ENCODE measurements at places on chromosomes 5 and 9.

DNA sequence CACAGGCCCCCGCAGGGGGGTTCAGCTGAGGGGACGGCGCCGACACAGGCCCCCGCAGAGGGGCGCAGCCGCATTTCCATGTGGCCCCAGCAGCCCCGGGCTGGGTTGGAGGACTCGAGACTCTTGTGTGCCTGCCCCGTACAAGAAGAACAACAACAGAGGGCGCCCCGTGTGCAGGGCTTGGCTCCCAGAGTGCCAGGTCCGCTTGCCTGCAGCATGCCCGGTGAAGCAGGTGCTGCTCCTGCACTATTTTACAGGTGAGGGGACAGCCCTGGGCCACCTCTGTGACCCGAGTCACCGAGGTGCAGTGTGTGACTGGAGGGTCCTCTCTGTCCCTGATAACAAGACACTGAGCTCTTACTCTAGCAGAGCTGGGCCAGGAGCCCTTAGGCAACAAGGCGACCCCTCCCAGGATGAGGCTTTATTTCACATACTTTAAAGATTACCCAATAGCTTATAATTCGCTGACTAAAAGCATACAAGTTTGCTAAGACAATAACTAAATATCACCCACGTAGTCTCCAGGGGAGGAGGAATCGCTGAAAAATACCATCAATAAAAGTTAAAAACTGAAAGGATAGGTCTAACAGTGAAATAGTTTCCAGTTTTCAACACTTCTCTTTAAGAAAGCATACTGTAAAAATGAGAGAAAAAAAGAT lies 41.7 kb upstream of the SLC9A3 start:
- peaks cover 5% of the 10 kb centered on the region for H3K4me1 ChIP-seq
- H3K4me3 ChIP-seq, result no peak overlapping the region
- no peak overlapping the region for H3K27ac ChIP-seq
- peaks cover 17% of the 10 kb centered on the region for H3K27me3 ChIP-seq
- no peak for DNase-seq

- H3K36me3 ChIP-seq, result no peaks in the 10 kb centered on the region
- H3K4me1 ChIP-seq, result no peaks in the 10 kb centered on the region
- H3K27me3 ChIP-seq, result no peaks in the 10 kb centered on the region
- no peak overlapping the region for H3K27ac ChIP-seq
- peak; percentile 88 for DNase-seq
Measured at GRCh38 chr5:17203329-17204132, 13.9 kb upstream of the BASP1 start.

GRCh38 chr5:147234239-147234824 lies 494 bp upstream of the STK32A start:
- peaks cover 50% of the 10 kb centered on the region for H3K27me3 ChIP-seq
- peaks cover 3% of the 10 kb centered on the region for H3K4me1 ChIP-seq
- peak overlapping the region; percentile 37 for H3K4me3 ChIP-seq

DNA sequence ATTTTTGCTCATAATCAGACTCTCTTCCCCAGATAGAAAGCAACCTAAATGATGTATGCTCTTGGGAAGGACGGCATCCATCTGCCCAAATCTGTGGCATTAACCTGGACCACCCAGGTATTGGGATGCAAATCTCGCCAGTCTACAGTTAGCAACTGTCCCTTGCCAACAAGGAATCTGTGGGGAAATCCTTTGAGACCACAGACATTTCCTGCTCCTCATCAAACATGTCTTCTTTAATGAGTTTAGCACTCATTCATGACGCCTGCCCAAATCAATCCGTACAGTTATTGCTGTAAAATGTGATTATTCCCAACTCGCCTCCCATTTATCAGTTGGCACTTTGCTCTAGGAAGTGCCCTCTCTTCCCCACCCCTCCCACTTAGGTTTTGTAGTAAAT lies 7.8 kb downstream of the ROR2 start:
- H3K27me3 ChIP-seq, result peaks cover 3% of the 10 kb centered on the region
- DNase-seq, result no peak
- no peak overlapping the region for H3K4me3 ChIP-seq
- H3K4me1 ChIP-seq, result peaks cover 40% of the 10 kb centered on the region

GRCh38 chr5:110726249-110727024 lies at the start of gene TMEM232:
TSS of gene TMEM232 (minus strand) at chr5:110726671. CDS start at chr5:110667352, 59,319 bp downstream.
- no peaks in the 10 kb centered on the region for H3K4me1 ChIP-seq
- H3K27ac ChIP-seq, result no peak within 1 kb of the TSS
- H3K4me3 ChIP-seq, result no peak within 1 kb of the TSS

DNA sequence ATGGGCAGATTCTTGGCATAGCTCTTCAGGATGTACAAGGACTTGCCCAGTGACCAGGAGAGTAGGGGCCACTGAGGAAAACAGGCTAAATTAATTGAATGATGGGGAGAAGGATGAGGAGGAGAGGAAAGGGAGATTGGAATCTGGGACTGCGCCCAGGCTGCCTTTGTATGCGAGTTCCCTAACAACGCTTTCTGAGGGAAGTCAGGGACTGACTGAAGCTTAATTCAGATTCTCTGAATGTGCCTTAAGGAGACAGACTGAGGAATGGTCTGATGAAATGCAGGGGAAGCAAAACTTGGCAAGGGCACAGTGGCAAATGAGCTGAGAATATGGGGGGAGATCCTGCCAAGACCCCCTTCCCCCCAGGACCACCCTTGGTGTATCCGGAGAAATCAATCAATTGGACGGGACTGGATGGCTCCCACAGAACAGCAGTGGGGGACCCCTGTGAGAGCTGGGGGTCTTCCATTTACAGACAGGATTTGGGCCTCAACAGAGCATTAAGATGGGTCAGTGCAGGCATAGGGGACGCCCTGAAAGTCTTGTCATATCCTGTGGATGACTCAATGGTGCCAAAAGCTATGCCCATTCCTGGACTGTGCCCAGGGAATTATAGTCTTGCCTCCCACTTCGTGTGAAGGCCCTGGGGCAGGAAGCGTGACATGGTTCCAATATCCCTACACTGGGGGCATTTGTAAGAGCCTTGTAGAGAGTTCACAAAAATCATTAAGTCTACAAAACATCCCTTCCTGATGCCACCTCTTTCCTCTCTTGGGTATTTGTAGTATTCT lies 215.5 kb upstream of the TNC start:
- peak; percentile 47 for DNase-seq
- H3K27me3 ChIP-seq, result no peaks in the 10 kb centered on the region
- no peak overlapping the region for H3K4me3 ChIP-seq
- H3K36me3 ChIP-seq, result no peaks in the 10 kb centered on the region

DNA sequence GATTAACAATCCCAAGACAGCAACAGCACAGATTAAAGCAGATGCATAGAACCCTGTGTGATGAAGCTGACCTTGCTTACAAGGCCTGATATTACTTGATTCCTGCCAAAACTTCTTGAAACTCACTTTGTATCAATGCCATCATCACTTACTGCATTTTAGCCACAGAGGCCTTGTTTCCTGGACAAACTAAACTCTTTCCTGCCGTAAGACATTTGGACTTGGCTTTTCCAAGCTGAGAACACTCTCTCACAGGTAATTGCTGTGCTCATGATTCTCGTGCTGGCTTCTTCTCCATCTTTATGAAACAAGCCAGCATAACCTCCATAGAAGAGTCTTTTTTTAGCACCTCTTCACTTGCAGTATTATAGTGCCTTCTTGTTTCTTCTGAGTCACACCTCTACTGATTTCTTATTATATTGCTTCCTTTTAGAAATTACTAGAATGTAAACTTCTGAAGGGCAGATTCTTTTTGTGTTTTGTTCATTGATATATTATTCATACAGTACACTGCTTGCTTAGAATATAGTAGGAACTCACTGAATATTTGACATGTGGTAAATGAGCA lies 456.5 kb upstream of the ZNF608 start:
- H3K4me1 ChIP-seq, result peaks cover 33% of the 10 kb centered on the region
- H3K4me3 ChIP-seq, result no peak overlapping the region
- peak; percentile 22 for DNase-seq

DNA sequence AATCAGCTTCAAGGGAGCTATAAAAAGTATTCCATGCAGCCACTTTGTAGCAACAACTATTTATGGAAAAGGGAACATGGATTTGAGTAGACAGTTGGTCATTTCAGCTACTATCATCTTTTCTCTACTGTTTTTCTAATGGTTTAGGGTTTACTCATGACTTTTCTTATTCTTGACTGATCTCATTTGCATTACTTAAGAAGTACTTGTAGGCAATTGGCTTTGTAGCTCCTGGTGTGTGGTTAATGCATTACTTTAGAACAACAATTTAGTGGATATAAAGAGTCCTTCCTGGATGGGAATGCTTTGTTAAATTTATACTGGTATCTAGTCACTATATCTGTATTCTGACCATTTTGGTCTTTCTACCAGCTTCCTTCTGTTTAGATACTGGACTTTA lies 59.8 kb upstream of the NTRK2 start:
- no peaks in the 10 kb centered on the region for H3K4me1 ChIP-seq
- no peaks in the 10 kb centered on the region for H3K36me3 ChIP-seq
- no peaks in the 10 kb centered on the region for H3K27me3 ChIP-seq
- H3K4me3 ChIP-seq, result no peak overlapping the region

DNA sequence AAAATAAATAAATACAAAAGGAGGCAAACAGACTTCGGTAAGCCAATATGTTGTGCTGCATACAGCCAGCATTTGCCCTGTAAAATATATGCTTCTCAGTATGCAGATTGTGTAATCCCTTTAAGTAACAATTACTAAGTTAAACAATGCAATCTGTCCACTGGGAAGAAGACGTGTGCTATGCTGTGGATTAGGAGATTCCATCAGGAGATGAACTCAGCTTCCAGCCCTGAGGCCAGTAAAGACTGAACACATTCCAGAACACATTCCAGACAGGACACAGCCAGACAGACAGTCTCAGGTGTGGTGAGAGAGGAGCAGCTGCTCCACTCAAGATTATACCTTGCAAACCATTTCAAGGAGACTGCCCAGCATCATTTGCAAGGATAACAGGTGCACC lies 97.8 kb downstream of the MPDZ start:
- H3K36me3 ChIP-seq, result peaks cover 2% of the 10 kb centered on the region
- H3K4me3 ChIP-seq, result no peak overlapping the region
- H3K4me1 ChIP-seq, result no peaks in the 10 kb centered on the region

DNA sequence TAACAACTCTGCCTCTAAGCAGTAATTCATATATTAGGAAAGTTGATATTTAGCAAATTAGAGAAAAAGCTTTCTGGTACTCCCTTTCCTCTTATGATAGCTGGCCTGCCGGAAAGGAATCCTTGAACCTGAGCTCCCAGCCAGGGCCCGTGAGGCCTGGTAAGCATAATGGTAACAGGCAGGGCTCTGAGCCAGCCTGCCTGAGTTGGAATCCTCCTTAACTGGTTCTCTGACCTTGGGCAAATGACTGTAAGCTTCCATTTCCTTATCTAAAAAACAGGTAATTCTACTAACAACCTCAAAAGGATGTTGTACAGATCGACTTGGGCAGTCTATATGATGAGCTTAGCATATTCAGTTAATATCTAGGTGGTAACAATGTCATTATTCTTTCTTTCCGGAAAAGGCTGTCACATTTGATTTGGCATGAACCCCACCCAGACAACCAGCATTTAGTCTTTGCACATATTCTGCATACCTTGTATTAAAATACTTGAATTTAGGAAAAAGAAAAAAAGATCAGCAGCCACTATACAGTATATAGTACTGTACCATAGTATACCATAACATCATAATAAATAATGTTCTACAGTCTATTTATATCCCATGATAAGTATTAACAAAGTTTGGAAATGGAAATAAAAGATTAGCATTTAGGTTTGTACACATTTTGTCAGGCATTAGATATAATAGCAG lies 55.7 kb upstream of the MAP3K1 start:
- H3K36me3 ChIP-seq, result no peaks in the 10 kb centered on the region
- H3K27me3 ChIP-seq, result no peaks in the 10 kb centered on the region
- no peak overlapping the region for H3K4me3 ChIP-seq
- H3K4me1 ChIP-seq, result peaks cover 4% of the 10 kb centered on the region
- H3K27ac ChIP-seq, result no peak overlapping the region

DNA sequence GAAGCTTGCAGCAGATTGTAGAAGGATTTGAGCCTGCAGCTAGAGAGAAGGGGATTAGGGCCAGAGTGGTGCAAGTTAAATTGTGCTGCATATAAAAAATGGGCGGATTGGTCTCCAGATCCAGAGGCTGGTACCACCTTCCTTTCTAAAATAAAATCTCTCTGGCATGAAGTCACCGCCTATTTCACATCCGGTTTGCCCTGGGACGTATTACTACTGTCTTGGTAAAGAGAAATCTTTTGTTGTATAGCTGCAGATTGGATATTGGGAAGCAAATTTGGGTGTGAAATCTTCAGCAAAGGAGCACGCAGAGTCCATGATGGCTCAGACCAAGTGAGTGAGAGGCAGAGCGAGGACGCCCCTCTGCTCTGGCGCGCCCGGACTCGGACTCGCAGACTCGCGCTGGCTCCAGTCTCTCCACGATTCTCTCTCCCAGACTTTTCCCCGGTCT lies at the start of gene GABRA1:
GABRA1 (plus strand) TSS at position 180 of the 451 bp plus-strand sequence. CDS start 2,691 bp downstream, outside the sequence.
- peaks cover 2% of the 10 kb centered on the region for H3K4me1 ChIP-seq
- peaks cover 20% of the 10 kb centered on the region for H3K27me3 ChIP-seq
- no peak within 1 kb of the TSS for H3K27ac ChIP-seq
- no peak for DNase-seq
- no peak within 1 kb of the TSS for H3K4me3 ChIP-seq

DNA sequence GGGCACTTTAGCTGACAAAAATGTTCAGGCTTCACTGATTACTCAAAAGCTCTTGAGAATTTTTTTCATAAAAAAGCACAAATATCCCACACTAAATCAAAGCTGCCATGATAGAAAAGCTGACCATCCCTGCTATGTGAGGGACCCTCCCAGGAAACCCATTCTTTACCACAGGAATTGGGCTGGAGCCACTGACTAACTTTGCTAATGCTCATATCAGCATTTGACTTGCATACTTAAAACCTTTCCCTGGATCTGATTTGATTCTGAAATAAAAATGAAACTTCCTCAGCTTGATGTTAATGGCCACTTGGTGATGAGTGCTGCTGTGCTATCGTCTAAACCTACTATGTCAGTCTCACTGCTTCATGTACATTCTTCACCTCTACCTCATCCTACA lies 243.6 kb downstream of the PRELID2 start:
- H3K4me1 ChIP-seq, result no peaks in the 10 kb centered on the region
- H3K27me3 ChIP-seq, result no peaks in the 10 kb centered on the region
- DNase-seq, result no peak
- H3K4me3 ChIP-seq, result no peak overlapping the region
- H3K27ac ChIP-seq, result no peak overlapping the region

Measured in lung (tissue), 17 donors.